ENCODE measurements at places on chromosomes 13 and 19.

GRCh38 chr19:16327911-16328823 lies 3.5 kb downstream of the KLF2 start:
- DNase-seq = peak; percentile 94

- DNase-seq = no peak
Observed at GRCh38 chr13:62418376-62418775, 1002.7 kb upstream of the PCDH20 start.

DNA sequence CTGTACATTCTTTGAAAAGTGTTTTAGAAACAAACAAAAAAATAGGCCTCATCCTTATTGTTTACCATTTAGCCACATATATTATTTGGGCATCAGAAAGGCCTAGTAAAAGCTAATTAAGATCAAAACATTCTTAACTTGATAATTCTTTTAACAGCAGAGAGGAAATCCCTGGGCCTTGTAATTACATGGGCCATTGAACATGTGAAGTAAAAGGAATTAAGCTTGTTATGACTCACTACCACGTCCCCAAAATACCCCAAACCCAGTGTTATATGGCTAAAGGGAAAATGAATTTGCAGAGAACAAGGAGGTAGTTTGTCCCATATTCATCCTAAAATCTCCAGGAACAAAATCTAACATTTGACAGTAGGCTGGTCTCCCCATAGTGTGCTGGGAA lies 439.8 kb downstream of the ITGBL1 start:
- no peak for DNase-seq

- DNase-seq = no peak
Observed at GRCh38 chr13:90710164-90710759, 637.2 kb upstream of the MIR17HG start.

DNA sequence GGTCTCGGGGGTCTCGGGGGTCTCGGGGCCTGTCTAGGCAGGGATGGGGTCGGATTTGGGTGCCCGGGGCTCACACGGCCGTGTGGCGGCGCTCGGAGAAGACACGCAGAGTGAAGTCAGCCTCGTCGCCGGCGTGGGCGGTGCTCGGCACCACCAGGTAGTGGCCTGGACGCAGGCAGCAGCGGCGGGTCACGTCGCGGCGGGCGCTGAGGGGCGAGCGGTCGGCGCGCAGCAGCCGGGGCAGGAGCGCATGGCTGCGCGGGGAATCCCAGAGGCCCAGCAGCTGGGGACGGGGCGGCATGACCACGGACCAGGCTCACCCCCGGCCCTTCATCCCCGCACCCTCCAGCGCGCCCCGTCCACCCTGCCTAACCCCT lies 8.2 kb downstream of the CAPN12 start:
- no peak for DNase-seq

- DNase-seq = no peak
Observed at GRCh38 chr19:11053817-11054195, 35.5 kb upstream of the LDLR start.

GRCh38 chr19:6298413-6298812 lies 18.6 kb upstream of the MLLT1 start:
- DNase-seq = no peak

GRCh38 chr13:79011179-79011578 lies 352.2 kb upstream of the OBI1 start:
- no peak for DNase-seq

DNA sequence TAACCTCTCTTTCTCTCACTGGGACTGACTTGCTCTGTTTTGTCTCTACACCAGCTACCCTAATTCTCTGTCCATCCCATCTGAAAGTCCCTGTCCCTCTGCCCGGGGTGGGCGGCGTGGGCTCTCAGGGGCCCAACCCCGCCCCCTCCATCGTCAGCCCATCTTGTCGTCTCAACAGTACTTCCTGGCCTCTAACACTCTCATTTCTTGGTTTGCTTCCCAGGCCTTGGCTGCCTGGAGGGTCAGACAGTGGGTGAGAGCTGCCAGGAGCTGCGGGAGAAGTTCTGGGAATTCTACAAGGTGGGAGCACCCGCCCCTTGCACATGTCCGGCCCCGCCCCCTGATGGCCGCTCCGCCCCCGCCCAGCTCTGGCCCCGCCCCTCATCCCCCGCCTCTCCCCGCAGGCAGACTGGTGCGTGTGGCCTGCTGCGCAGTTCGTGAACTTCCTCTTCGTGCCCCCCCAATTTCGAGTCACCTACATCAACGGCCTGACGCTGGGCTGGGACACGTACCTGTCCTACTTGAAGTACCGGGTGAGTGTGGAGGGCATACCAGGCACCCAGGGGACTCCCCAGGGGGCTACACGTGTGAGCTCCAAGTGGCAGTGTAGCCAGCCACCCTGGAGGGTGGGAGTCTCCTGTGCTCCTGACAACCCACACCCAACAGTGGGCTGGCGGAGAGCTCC lies 1.7 kb downstream of the MPV17L2 start:
- no peak for DNase-seq

DNA sequence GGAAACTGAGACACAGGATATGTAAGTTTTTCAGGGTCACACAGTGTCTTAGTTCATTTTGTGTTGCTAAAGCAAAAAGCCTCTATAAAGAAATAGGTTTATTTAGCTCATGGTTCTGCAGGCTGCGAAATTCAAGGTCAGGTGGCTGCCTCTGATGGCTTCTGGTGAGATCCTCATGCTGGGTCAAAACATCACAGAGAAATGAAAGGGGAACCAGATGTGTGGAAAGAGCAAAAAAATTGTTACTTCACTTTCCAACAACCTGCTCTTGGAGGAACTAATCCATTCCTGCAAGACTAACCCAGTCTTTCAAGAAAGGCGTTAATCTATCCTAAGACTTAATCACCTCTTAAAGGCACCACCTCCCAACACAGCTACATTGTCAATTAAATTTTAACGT lies 64.2 kb upstream of the UBL3 start:
- DNase-seq = no peak

GRCh38 chr13:93066187-93066586 lies 160.4 kb upstream of the GPC6 start:
- DNase-seq = no peak

DNA sequence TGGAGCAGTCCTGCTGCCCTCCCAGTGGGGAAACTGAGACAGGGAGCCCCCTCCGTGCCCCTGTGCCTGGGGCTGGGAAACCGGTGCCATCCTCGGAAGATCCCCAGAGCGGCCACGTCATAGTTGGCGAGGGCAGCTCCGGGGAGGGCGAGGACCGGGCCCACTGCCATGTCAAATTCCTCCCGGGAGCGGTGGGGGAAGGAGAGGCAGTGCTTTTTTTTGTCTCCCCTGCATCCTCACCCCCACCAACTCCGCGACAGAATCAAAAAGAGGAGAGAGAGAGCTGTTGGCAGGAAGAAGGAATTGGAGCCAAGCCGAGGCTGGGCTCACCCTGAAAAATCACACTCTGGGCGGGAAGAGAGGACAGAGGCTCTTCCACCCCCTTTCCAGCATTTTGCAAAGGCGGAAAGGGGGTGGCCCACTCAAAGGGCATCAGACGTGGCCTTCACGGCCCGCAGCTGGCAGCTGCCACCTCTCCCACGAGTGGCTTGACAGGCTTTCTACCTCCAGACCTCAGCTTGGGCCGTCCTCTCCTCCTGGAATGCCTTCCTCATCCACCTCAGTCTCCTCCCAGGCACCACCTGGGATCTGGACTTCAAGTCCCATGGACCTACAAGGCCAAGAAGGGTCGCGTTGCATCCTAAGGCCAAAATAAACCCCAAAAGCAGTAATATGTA lies 19.6 kb upstream of the NFIC start:
- DNase-seq = peak; percentile 78

GRCh38 chr13:24360106-24360505 lies 50.7 kb downstream of the C1QTNF9 start:
- no peak for DNase-seq

- DNase-seq = no peak
Observed at GRCh38 chr13:100096526-100096925, 7.6 kb downstream of the PCCA start.

DNA sequence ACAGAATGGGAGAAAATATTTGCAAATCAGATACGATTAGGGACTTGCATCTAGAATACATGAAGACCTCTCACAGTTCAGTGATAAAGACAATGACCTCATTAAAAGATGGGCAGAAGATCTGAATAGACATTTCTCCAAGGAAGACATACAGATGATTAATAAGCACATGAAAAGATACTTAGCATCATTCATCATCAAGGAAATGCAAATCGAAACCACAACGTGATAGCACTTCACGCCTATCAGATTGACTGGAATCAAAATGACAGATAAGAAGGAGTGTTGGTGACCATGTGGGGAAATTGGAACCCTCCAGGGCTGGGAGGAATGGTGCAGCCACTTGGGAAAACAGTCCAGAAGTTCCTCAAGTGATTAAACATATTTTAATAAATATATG lies 25.8 kb downstream of the CFAP97D2 start:
- no peak for DNase-seq

DNA sequence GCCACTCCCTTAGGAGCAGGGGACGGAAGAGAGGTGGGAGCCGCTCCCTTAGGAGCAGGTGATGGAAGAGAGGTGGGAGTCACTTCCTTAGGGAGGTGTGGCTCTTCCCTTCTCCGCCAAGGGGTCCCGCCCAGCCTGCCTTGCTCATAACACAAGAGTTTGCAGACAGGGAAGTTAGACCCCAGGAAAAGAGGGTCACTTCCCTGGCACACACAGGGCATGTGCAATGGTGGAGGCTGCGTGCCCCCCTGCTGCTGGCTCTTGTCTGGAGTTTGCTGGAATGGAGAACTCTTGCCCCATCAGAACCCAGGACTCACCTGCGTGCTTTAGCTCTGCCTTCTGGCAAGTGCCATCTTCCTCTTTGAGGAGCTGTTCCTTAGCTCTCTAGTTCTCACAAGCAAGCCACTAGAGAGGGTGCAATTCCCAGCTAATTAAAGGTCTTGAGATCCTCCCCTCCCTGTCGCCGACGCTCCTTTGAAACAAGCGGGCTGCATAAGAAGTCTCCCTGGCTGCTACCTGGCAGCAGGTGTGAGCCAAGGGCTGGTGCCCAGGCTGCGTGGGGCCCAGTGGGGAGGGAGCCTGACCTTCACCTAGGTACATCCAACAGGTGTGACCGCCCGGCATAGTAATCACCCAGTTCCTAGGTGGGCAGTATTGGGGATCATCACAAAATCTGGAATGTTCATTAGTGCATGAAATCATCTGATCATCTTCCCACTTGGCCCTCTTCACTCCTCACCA lies 281.6 kb downstream of the ZNF536 start:
- DNase-seq = no peak

DNA sequence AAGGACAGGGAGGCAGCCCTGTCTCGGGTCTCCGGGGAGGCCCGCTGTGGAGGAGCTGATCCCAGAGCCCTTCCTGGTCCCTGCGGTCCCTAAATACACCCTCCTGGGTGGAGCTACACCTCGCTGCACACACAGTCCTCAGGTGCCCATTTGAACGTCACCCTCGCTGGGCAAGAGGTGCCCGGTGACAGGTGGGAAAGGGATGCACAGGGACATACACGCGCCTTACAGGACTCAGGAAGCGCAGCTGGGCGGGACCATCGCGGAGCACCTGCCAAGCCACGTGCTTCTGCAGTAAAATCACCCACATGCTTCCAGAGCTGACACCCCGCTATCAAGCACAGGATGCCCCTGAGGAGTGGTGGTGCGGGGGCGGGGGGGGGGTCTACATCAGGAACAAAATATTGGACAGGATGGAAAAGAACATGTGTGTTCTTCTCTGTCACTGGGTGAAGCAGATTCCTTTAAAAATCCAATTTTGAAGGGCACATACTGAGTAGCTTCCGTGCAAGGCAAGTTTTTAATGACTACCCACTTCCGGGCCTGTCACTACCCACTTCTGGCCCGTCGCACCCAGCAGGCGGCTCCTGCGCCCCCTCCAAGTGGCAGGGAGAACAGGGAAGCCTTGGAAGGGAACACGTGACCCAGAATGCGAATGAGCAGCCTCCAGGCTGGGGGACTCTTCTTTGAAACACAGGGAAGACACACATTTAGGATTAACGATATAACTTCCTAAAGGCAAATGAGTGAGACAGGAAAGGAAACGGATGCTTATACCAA lies 78.9 kb downstream of the COL4A1 start:
- DNase-seq = no peak

- DNase-seq = no peak
Observed at GRCh38 chr13:70964874-70965273, 856.6 kb upstream of the KLHL1 start.

DNA sequence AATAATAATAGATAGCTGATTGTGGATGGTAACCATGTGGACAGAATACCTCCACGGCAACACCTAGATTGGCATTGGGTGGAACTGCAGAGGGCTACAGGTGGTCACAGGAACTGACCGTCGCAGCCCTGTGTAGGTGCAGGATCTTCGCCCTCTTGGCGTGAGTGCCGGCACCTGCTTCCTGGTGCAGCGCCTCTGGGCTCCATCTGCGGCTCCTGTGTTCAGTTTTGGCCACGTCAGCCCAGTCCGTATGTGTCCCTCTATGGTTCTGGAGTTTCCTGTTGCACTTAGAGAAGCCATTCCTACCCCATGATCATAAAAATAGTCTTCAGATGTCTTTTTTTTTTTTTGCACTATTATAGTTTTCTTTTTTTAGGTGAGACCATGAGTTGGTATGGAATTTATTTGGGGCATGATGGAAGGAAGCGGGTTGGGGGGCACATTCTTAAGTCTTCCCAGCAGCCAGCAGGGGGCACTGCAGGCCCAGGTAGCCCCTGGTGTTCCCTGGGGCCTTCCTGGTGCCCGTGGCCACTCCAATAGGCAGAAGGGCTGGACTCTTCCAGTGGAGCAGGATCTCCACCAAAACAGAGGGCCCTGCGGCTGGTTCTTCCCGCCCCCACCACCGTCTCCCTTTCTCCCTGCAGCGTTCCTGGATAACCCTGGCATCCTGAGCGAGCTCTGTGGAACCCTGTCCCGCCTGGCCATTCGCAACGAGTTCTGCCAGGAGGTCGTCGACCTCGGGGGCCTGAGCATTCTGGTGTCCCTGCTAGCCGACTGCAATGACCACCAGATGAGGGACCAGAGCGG lies 10.1 kb upstream of the SLC25A42 start:
- DNase-seq = no peak

DNA sequence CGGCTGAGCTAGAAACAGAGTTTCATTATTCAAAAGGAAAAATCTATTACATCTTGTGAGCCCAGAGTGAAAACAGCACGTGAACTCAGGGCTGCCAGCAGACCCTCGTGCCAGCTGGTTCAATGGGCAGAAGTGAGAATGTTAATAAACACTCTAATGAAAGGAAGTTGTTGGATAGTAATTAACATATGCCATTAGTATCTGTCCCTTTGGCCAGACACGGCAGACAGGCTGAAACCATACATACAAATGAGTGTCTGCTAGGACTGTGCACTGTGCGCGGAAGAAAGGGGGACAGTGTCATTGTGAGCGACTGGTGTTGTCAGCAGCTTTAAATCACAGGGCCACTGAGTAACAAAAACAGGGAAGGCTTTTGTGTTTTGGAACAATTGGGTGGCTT lies 121.9 kb upstream of the TSC22D1 start:
- no peak for DNase-seq

- DNase-seq = no peak
Observed at GRCh38 chr19:58021541-58022282, 12.1 kb upstream of the ZSCAN1 start.

GRCh38 chr19:30314056-30314804 lies 58.0 kb upstream of the ZNF536 start:
- no peak for DNase-seq

GRCh38 chr13:105774739-105775460 lies 760.6 kb downstream of the EFNB2 start:
- no peak for DNase-seq

- no peak for DNase-seq
Observed at GRCh38 chr19:35049456-35049855, 7.9 kb downstream of the HPN start.

Data from tibial artery (tissue), 4 donors.